ENCODE measurements at places on chromosomes 6 and 20.
A peak's percentile ranks its signal among the peaks of the same experiment; 100 is the strongest.

- no peak for DNase-seq
These were observed 205.0 kb downstream of the KCNQ5 start for GRCh38 chr6:72826744-72827438.

GRCh38 chr6:89596056-89596455 lies 42.5 kb downstream of the LYRM2 start:
- no peak for DNase-seq

GRCh38 chr6:140341272-140341671 lies 966.8 kb upstream of the CITED2 start:
- DNase-seq: no peak

DNA sequence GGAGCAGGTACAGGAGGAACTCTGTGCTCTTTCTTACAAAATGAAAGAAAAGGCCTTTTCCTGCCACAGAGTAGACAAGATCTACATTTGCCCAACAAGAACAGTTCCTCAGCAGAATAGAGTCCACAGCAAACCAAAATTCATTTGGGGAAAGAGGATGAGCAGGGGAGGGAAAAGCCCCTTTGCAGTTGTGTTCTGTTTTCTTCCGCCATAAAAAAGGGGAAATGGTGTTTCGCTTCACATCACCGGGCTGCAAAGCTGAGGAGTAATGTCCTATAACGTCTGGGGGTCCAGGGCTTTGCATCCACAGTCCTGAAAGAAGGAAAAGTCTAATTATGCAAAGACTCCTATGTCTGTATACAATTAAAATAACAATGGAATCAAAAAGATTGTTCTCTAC lies at the start of gene GPR31:
Gene GPR31, minus strand, starts transcription at position 118 of the 400 bp plus-strand sequence. CDS start 149 bp downstream, outside the sequence.
- no peak for DNase-seq

DNA sequence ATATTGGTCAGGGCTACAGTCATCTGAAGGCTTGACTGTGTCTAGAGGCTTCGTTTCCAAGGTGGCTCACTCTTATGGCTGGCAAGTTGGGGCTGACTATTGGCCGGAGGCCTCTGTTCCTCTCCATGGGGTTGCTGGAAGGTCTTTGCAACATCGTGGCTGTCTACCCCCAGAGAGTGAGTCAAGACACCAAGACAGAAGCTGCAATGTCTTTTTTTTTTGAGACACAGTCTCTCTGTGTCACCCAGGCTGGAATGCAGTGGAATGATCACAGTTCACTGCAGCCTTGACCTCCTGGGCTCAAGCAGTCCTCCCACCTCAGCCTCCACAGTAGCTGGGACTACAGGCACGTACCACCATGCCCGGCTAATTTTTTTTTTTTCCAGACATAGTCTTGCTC lies 29.4 kb upstream of the KIF3B start:
- no peak for DNase-seq

- DNase-seq: peak; percentile 79
These were observed at the start of gene ZBP1 for GRCh38 chr20:57620274-57620990. TSS of gene ZBP1 (minus strand) at chr20:57620426. CDS start at chr20:57620295, 131 bp downstream.

- no peak for DNase-seq
These were observed 36.7 kb upstream of the AKIRIN2 start for GRCh38 chr6:87738744-87739143.

- no peak for DNase-seq
These were observed 8.5 kb upstream of the MCM3 start for GRCh38 chr6:52293067-52293466.

GRCh38 chr20:37225146-37225545 lies 36.5 kb downstream of the GHRH start:
- no peak for DNase-seq

GRCh38 chr6:105692613-105693215 lies 289.8 kb upstream of the PREP start:
- no peak for DNase-seq

DNA sequence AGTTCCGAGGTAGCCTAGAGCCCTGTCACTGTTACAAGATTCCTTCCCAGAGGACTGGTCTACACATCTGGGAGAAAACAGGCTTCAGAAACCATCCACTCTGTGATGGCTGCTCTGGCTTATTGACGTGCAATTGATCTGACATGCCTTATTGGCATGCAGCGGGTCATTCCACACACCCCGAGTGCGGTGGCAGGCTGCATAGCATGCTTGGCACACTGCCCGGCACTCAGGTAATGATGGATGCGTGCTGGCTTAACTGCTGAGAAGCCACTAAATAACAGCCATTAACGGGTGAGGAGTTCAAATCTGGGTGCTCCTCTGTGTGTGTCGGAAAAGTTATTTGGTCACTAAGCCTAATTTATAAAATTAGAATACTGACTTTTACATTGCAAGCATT lies 67.9 kb upstream of the CDH4 start:
- no peak for DNase-seq

All from stimulated activated effector memory CD8-positive, alpha-beta T cell treated with anti-CD3 and anti-CD28 coated beads, Interleukin-12 subunit alpha, Interleukin-12 subunit beta, amount 100 ng/mL, for 72 hours (primary cell).